ENCODE measurements at places on chromosomes 5 and 9.

DNA sequence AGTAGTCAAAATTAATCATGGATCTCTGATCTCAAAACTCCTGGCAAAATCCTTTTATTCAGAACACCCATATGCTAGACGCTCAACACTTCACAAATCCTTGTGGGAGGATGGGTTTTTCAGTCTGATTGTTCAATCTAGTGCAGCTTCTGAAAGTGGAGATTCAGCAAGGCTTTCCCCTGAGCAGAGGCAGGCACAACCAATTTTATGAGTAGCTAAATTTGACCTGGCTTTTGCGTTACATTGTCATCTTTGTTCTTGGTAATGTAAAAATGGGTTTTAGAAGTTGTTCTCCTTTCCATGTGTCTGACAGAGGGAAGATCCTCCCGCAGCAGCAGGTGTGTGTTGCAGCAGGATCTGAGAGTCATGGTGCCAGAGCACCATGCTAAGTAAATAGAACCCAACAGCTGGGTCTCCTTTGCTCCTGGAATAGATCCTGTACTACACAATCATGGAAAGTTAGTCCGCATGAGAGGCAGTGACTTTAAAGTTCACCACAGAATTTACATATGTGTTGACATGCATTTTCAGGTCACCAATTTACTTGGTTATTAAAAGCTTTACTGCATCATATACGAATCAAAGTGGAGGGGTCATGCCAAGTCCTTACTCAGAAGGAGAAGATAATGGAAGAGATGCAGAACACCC lies 70.1 kb upstream of the MEF2C start:
- no peaks in the 10 kb centered on the region for H3K27me3 ChIP-seq
- no peak overlapping the region for H3K4me3 ChIP-seq
- H3K4me1 ChIP-seq: no peaks in the 10 kb centered on the region

DNA sequence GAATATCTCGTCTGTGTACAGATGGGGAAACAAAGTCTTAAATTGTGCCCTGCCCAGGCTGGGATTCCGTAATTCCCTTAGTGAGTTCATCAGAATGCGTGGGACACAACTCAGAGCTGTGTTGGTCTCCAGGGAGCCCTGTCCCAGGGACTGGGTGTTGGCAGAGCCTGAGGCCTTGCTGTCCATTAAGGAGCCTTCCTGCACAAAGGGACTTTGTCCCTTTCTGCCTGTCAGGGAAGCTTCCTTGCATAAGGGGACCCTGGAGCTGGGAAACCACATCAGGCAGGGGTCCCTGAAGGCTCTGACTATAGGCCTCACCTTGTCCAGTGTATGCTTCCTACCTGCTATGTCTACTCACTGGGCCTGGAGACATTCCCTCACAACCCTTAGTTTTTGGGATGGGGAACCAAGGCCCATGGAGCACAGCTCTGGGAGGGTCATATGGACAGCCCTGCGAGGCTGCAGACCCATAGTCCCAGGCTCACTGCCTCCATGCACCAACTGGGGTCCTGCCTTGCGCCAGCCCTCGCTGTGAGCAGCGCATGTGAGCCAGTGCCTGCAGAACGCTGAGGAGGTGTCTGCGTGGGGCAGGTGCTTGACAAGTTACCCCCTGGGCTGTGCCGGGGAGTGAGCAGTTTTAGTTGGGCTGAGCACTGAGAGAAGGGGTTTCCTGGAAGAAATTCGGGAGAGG lies 1.6 kb downstream of the CARD19 start:
- no peak overlapping the region for H3K27ac ChIP-seq
- no peak for DNase-seq
- H3K27me3 ChIP-seq: no peaks in the 10 kb centered on the region
- no peak overlapping the region for H3K4me3 ChIP-seq

GRCh38 chr5:33488558-33489355 lies 48.0 kb downstream of the TARS1 start:
- DNase-seq: no peak
- no peaks in the 10 kb centered on the region for H3K4me1 ChIP-seq
- H3K36me3 ChIP-seq: no peaks in the 10 kb centered on the region
- H3K27ac ChIP-seq: no peak overlapping the region
- no peaks in the 10 kb centered on the region for H3K27me3 ChIP-seq

- H3K4me1 ChIP-seq: peaks cover 3% of the 10 kb centered on the region
- no peak overlapping the region for H3K27ac ChIP-seq
- no peaks in the 10 kb centered on the region for H3K27me3 ChIP-seq
- no peaks in the 10 kb centered on the region for H3K36me3 ChIP-seq
- no peak overlapping the region for H3K4me3 ChIP-seq
These were observed 126.0 kb upstream of the FAM120A start for GRCh38 chr9:93325307-93326035.

- DNase-seq: peak; percentile 33
- no peak overlapping the region for H3K27ac ChIP-seq
- H3K4me3 ChIP-seq: no peak overlapping the region
- no peaks in the 10 kb centered on the region for H3K4me1 ChIP-seq
- no peaks in the 10 kb centered on the region for H3K27me3 ChIP-seq
These were observed 51.2 kb downstream of the DIAPH1 start for GRCh38 chr5:141567513-141568117.

GRCh38 chr9:114681594-114682332 lies at the start of gene TEX48:
Gene TEX48, minus strand, starts transcription at chr9:114682192. Its CDS starts 10,469 bp downstream, at chr9:114671723.
- H3K27me3 ChIP-seq: no peaks in the 10 kb centered on the region
- peaks cover 8% of the 10 kb centered on the region for H3K4me1 ChIP-seq
- DNase-seq: peak; percentile 48
- no peak within 1 kb of the TSS for H3K4me3 ChIP-seq

GRCh38 chr5:107602896-107603295 lies 67.8 kb downstream of the EFNA5 start:
- no peak overlapping the region for H3K4me3 ChIP-seq
- H3K27ac ChIP-seq: no peak overlapping the region
- H3K4me1 ChIP-seq: peaks cover 35% of the 10 kb centered on the region
- H3K36me3 ChIP-seq: no peaks in the 10 kb centered on the region
- H3K27me3 ChIP-seq: no peaks in the 10 kb centered on the region

DNA sequence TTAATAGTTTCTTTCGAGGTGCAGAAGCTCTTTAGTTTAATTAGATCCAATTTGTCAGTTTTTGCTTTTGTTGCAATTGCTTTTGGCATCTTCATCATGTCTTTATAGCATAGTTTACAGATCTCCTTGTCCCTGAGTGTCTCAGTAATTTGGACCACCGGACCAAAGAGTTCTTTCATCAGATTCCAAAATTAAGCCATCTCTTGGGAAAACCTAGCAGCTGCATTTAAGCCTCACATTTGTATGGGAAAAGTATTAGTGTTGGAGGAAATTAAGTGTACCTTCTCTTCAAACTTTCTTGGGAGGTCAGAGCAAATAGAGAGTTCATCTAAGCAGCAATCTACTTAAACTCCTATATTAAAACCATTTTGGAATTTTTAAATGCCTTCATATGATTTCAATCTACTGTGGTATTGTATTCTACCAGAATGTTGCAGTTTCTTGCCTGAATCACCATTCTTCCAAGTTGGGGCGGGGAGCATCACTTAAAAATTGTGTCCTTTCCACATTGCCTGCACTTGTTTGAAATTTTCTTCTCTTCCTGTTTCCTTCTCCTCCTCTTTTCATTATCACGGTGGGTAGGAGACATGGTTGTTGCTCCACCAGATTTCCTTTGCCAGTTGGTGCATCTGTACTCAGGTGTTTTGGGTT lies 97.3 kb upstream of the DAB2 start:
- H3K4me3 ChIP-seq: no peak overlapping the region
- H3K4me1 ChIP-seq: peaks cover 18% of the 10 kb centered on the region
- no peaks in the 10 kb centered on the region for H3K27me3 ChIP-seq
- DNase-seq: no peak

GRCh38 chr9:94150890-94151650 lies 66.8 kb downstream of the PTPDC1 start:
- no peak overlapping the region for H3K27ac ChIP-seq
- H3K36me3 ChIP-seq: no peaks in the 10 kb centered on the region
- H3K27me3 ChIP-seq: no peaks in the 10 kb centered on the region
- DNase-seq: no peak
- no peak overlapping the region for H3K4me3 ChIP-seq

DNA sequence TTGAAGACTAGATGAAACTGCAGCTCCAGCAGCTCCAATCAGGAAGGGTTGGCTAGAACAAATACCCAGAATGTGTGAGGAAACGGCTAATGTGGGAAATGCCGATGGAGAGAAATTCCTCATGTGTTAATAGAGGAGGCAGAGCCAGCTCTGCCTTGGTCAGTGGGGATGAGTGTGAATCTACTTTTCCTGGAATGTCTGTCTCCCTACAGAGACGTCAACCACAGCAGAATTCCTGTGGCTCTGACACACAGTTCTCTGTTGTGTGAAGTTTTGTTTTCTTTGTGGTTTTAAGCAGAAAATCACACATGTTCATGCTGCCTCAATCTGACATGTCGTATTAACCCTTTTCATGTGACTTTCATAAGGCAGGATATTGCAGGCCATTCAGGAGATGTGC lies 476.6 kb upstream of the WWC1 start:
- H3K4me1 ChIP-seq: peaks cover 9% of the 10 kb centered on the region
- H3K36me3 ChIP-seq: no peaks in the 10 kb centered on the region
- no peaks in the 10 kb centered on the region for H3K27me3 ChIP-seq
- no peak for DNase-seq
- H3K27ac ChIP-seq: no peak overlapping the region

- no peaks in the 10 kb centered on the region for H3K4me1 ChIP-seq
- DNase-seq: no peak
- H3K4me3 ChIP-seq: no peak overlapping the region
- H3K27me3 ChIP-seq: no peaks in the 10 kb centered on the region
- H3K27ac ChIP-seq: no peak overlapping the region
These were observed 58.6 kb downstream of the VCAN start for GRCh38 chr5:83530193-83530592.

DNA sequence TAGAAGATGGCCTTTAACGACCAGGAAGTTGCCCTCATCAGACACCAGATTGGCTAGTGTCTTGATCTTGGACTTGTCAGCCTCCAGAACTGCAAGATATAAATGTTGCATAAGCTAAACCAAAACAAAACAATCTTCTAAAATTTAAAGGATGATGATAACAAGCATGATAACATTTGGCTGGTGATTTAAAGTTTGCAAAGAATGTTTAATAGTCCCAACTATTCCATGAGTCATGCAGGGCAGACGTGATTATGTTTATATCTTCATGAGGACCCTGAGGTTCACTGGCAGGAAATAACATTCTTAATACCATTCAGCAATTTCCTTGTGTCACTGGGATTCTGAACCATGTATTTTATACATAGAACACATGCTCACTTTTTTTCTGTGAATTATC lies 319.8 kb downstream of the HCN1 start:
- H3K27me3 ChIP-seq: no peaks in the 10 kb centered on the region
- H3K4me1 ChIP-seq: no peaks in the 10 kb centered on the region
- DNase-seq: no peak
- H3K4me3 ChIP-seq: no peak overlapping the region
- no peaks in the 10 kb centered on the region for H3K36me3 ChIP-seq

- no peak overlapping the region for H3K4me3 ChIP-seq
- H3K27ac ChIP-seq: no peak overlapping the region
- no peaks in the 10 kb centered on the region for H3K4me1 ChIP-seq
- peaks cover 4% of the 10 kb centered on the region for H3K27me3 ChIP-seq
- no peak for DNase-seq
These were observed 16.2 kb upstream of the CPLX2 start for GRCh38 chr5:175855041-175855720.

- H3K4me1 ChIP-seq: no peaks in the 10 kb centered on the region
- DNase-seq: no peak
- no peak overlapping the region for H3K4me3 ChIP-seq
- H3K27ac ChIP-seq: no peak overlapping the region
These were observed 9.9 kb downstream of the SRP19 start for GRCh38 chr5:112870966-112871365.

DNA sequence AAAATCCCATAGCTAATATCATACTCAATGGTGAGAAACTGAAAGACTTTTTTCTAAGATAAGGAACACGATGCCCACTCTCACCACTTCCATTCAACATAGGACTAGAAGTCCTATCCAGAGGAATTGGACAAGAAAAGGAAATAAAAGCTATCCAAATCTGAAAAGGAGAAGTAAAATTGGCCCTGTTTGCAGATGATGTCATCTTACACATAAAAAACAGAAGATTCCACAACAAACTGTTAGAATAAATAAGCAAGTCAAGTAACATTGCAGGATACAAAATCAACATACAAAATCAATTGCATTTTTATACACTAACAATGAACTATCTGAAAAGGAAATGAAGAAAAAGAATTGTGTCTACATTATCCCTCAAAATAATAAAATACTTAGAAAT lies 308.0 kb downstream of the MCTP1 start:
- H3K36me3 ChIP-seq: no peaks in the 10 kb centered on the region
- H3K27me3 ChIP-seq: no peaks in the 10 kb centered on the region
- no peak overlapping the region for H3K27ac ChIP-seq
- DNase-seq: no peak
- H3K4me1 ChIP-seq: no peaks in the 10 kb centered on the region

- H3K27ac ChIP-seq: no peak overlapping the region
- no peaks in the 10 kb centered on the region for H3K36me3 ChIP-seq
- no peaks in the 10 kb centered on the region for H3K27me3 ChIP-seq
- peaks cover 12% of the 10 kb centered on the region for H3K4me1 ChIP-seq
These were observed 3.9 kb upstream of the NEURL1B start for GRCh38 chr5:172637110-172637580.

- DNase-seq: no peak
- H3K27me3 ChIP-seq: no peaks in the 10 kb centered on the region
- H3K4me3 ChIP-seq: no peak overlapping the region
- no peaks in the 10 kb centered on the region for H3K4me1 ChIP-seq
- no peaks in the 10 kb centered on the region for H3K36me3 ChIP-seq
These were observed 270.7 kb upstream of the MSX2 start for GRCh38 chr5:174453690-174454089.

- H3K4me1 ChIP-seq: no peaks in the 10 kb centered on the region
- H3K36me3 ChIP-seq: no peaks in the 10 kb centered on the region
- no peak for DNase-seq
These were observed 71.6 kb downstream of the SH3RF2 start for GRCh38 chr5:146007989-146008388.

DNA sequence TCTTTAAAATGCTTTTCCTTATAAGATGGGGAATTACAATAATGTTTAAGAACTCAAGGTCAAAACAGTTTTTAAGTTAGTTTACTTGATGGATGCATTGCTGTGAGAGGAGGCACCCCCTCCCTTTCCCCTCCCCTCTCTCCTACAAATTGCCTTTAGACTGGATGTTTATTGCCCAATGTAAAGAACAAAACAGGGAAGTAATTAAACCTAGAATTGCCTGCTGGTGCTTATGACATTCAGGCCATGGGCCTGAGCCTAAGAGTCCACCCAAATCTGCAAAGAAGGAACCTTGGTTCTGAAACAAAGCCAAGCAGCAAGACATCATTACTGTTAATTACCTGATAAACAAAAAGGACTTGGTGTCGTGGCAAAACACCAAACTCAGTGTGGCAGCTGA lies 630.3 kb downstream of the ISL1 start:
- H3K4me3 ChIP-seq: no peak overlapping the region
- no peak overlapping the region for H3K27ac ChIP-seq
- no peaks in the 10 kb centered on the region for H3K36me3 ChIP-seq
- DNase-seq: no peak

GRCh38 chr5:77718934-77719610 lies 57.1 kb downstream of the TBCA start:
- H3K4me3 ChIP-seq: no peak overlapping the region
- no peak overlapping the region for H3K27ac ChIP-seq
- no peaks in the 10 kb centered on the region for H3K36me3 ChIP-seq
- no peaks in the 10 kb centered on the region for H3K27me3 ChIP-seq

GRCh38 chr5:73369278-73369677 lies 79.3 kb downstream of the FOXD1 start:
- no peaks in the 10 kb centered on the region for H3K36me3 ChIP-seq
- peaks cover 4% of the 10 kb centered on the region for H3K27me3 ChIP-seq
- H3K4me3 ChIP-seq: no peak overlapping the region
- no peak overlapping the region for H3K27ac ChIP-seq
- DNase-seq: no peak
- H3K4me1 ChIP-seq: peaks cover 16% of the 10 kb centered on the region
